Hepatic stellate cell (primary cell): ENCODE measurements at places on chromosomes 13 and 19.
A peak's percentile ranks its signal among the peaks of the same experiment; 100 is the strongest.

GRCh38 chr13:97074618-97075017 is 80.3 kb upstream of the OXGR1 start:
- DNase-seq, result no peak

DNA sequence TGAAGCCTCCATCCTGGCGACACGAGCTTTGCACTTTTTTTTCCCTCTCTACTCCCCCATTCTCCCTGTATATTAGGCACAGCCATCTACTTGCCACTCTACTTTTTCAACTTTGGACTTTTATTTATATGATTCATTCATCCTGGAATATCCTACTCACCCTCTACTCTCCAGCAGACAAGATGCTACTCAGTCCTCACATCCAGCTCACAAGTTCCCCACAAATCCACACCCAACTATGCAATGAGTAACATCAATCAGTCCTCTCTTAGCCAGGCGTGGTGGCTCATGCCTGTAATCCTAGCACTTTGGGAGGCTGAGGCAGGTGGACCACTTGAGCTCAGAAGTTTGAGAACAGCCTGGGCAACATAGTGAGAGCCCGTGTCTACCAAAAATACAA is 23.9 kb upstream of the URAD start:
- DNase-seq, result no peak

GRCh38 chr13:110772091-110772984 is 58.8 kb downstream of the ING1 start:
- no peak for DNase-seq

DNA sequence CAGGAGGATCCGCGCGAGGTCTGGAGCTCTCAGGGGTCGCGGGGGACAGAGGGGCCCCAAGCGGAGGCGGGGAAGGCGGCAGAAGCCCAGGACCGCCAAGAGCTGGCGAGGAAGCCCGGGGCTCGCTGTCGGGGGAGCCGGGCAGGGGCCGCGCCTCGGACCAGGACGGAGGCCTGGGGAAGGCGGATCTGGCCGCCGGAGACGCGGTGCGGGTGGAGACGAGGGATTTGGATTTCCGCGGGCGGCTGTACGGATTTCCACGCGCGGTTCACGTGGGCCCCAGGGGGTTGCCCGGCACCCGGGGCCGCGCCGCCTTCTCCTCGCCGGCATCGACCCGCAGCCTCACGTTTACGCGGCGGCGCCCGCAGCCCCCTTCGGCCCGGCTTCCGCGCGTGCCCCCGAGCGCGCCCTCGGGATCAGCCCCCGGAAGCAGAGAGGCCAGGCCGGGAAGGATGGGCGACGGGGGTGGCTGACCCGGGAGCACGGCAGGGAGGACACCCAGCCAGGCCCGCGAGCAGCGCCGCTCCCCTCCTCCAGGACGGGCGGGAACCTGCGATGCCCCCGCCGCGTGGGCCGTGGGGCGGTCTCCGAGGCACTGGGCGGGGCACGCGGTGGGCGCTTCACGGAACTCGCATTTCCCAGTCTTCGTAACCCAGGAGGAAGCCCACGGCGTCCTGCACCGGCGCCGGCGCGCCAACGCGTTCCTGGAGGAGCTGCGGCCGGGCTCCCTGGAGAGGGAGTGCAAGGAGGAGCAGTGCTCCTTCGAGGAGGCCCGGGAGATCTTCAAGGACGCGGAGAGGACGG is 4.7 kb downstream of the F7 start:
- DNase-seq, result no peak

- DNase-seq, result no peak
Measured at GRCh38 chr19:45130888-45131615, 29.7 kb downstream of the NKPD1 start.

- no peak for DNase-seq
Measured at GRCh38 chr13:79382545-79383275, 23.3 kb downstream of the RBM26 start.

GRCh38 chr19:57708641-57709361 is at the start of gene ZNF154:
ZNF154 (minus strand) TSS chr19:57709204; CDS start chr19:57708971, 233 bp downstream.
- peak; percentile 92 for DNase-seq

GRCh38 chr13:109989155-109989554 is 202.8 kb upstream of the IRS2 start:
- DNase-seq, result peak; percentile 19

DNA sequence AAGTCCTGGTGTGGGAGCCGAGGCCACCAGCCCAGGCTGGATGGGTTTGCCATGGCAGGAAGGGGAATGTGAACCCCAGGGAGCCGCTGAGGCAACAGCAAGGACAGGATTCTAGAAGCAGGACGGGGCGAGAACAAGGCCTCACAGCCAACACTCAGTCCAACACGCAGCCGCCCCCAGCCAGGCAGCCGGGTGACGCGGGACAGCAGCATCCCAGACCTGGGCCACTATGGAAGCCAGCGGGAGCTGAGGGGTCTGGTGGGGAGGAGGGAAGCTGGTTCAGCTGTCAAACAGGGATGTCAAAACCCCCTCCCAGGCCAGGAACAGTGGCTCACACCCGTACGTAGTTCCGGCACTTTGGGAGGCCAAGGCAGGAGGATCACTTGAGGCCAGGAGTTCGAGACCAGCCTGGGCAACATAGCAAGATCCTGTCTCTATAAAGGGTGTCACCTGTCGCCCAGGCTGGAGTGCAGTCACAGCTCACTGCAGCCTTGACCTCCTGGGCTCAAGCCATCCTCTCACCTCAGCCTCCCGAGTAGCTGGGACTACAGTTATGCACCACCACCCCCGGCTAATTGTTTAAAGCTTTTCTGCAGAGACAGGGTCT is 6.8 kb downstream of the MEX3D start:
- DNase-seq, result no peak

GRCh38 chr13:39941911-39942551 is 286.6 kb downstream of the COG6 start:
- DNase-seq, result no peak

GRCh38 chr19:4575267-4576015 is 16.0 kb upstream of the SEMA6B start:
- DNase-seq, result peak; percentile 97

GRCh38 chr13:70523622-70524021 is 415.4 kb upstream of the KLHL1 start:
- no peak for DNase-seq

GRCh38 chr13:112561478-112561877 is 26.5 kb downstream of the TUBGCP3 start:
- no peak for DNase-seq

GRCh38 chr13:91369441-91369831 is 21.9 kb downstream of the MIR17HG start:
- DNase-seq, result no peak

DNA sequence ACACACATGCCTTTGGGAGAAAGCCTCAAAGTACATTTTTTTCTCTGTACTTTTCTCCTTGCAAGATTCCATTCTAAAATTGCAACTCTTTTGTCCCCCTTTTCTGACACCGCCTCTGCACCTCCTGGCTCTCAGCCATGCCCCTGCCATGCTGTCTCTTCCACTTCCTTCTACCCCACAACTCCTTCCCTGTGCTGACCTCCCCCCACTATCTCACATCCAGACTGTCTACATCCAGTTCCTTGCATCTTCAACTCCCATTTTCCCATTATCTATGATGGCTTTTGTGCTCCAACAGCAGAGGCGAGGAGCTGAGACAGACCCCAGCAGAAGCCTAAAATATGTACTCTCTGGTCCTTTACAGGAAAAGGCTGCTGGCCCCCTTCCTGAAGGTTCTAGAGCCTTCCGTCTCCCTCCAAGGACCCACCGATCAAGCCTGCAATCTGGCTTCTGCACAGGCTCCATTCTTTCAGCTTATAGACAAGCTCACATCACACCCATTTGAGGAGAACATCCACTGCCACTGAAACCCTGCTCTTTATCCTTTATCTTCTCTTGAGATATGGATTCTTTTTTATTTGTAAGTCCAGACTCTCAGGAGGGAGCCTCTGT is 50.2 kb downstream of the RFX2 start:
- no peak for DNase-seq

- DNase-seq, result no peak
Measured at GRCh38 chr13:35764326-35765015, 288.0 kb upstream of the MAB21L1 start.

GRCh38 chr13:51639171-51639570 is 54.9 kb downstream of the WDFY2 start:
- no peak for DNase-seq

DNA sequence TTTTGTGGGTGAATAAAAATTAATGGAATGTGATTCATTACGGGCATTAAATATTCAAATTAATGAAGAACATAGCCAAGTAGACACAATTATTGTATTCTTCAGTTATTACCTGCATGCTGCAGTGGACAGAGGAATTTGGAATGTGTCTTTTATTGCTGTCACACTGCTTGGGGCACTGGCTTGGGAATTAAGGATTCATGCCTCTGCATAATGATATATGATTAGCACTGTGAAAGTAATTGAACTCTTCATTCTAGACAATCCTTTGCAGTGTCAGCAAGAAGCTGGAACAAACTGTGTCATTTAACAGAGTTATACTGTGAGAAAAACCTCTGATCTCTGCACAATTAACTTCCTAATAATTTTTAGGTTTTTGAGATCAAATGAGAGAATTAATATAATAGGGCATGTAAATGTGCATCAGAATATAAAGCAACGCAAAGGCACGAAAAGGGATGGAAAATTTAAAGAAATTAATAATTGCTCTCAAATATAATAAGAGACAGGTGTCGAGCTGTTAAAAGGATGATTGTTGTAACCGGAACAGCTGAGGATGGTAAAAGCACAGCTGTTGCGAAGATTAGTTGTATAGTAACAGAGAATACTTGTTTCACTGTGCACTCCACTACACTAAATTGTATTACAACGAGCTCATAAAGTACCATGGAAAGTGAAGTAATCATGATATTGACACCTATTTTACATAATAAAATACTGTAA is 235.1 kb upstream of the MIR17HG start:
- no peak for DNase-seq
